ENCODE measurements at places on chromosomes 4 and X. TPM values are rescaled to one million over a fixed set of nuclear protein-coding genes. Genes with fewer than 3 reads are reported as not detected.

PLCXD1 gene
- total RNA-seq: 40.1 TPM

IL1RAPL1 gene
- total RNA-seq: 3.9 TPM

PABPC5 gene
- 7.1 TPM for total RNA-seq

- DNase-seq: no peak
- H3K4me1 ChIP-seq: no peaks in the 10 kb centered on the region
- H3K27ac ChIP-seq: no peak overlapping the region
- no peaks in the 10 kb centered on the region for H3K27me3 ChIP-seq
- no peaks in the 10 kb centered on the region for H3K36me3 ChIP-seq
Observed at GRCh38 chr4:122163301-122163700, 11.2 kb downstream of the BLTP1 start.

DNA sequence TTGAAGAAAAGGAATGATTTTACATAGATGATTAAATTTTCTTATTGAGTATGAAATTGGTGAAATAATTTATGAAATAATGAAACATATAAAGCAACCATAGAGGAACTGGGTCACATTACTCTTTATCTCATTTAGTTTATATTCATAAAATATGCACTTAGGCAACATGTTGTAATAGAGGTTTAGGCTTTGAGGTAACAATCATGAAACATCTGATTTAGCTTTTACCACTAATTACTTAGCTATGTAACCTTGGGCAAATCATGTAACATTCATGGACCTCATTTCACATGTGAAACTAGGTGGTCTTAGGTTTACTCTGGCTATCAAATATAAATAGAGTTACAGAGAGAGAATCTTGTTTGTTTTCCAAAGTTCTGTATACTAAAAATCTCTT, 54.5 kb upstream of the SMARCA5 start:
- H3K4me1 ChIP-seq: no peaks in the 10 kb centered on the region
- no peak overlapping the region for H3K4me3 ChIP-seq
- no peak for DNase-seq
- no peak overlapping the region for H3K27ac ChIP-seq

DNA sequence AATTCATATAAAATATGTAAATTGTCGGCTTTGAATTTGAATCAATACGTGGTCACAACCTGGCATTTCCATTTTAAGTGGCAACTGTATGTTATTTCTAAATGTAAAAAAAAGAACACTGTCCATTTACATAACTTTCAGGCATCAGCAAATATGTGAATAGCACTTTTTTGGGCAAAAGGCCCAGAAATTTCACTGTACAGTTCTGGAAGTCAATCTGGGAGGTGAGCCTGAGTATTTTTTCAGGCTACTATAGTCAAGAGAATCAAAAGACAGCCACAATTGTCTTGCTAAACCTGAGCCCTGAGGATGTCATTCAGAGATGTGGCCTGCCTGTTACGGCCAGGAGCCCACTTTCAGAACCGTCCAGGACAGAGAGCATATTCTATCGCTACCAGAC, 543.9 kb upstream of the MAGEB2 start:
- H3K27me3 ChIP-seq: no peaks in the 10 kb centered on the region
- H3K4me1 ChIP-seq: no peaks in the 10 kb centered on the region
- no peaks in the 10 kb centered on the region for H3K36me3 ChIP-seq
- no peak for DNase-seq
